GM12891 (cell line): ENCODE measurements at places on chromosomes 3 and 15.

GRCh38 chr15:86615411-86615810 is 535.7 kb downstream of the AGBL1 start:
- DNase-seq = no peak

DNA sequence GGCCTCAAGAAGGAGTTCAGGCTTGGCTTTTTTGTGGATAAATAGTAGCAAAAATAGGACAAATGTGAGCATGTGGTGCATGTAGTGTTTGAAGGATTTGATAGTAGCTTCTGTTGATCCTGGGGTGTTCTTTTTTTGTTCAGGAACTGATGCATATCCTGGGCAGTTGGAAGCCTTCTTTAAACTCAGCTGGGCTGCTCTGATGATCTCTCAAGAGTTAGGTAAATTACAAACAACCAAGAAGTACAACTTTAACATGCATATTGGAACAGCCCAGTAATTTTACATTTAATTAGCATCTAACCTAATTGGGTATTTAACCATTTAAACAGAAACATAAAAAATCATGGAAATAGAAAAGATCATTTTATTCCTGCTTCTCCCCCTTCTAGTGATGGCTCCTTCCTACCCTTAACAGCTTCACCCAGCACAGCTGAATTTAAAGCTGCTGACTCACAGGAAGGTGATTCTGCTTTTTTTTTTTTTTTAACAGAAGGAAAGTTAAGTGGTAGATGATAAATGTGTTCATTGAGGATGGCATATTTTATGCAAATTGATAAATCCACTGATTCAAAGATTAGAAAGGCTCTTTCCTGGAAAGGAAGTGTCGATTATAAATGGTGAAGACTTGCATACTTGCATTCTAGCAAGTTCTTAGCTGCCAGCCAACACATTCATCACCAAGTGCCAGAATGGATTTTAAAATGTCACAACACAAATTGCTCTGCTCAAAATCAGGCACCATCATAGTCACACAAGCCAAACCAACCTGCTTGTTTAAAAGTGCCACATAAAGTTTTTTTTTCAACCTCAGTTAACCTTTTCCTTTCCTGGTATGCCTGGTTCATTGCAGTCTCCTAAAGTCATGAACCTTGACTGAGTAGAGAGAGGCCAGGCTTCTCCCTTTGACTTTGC is 20.0 kb downstream of the SLC35G2 start:
- DNase-seq = no peak

DNA sequence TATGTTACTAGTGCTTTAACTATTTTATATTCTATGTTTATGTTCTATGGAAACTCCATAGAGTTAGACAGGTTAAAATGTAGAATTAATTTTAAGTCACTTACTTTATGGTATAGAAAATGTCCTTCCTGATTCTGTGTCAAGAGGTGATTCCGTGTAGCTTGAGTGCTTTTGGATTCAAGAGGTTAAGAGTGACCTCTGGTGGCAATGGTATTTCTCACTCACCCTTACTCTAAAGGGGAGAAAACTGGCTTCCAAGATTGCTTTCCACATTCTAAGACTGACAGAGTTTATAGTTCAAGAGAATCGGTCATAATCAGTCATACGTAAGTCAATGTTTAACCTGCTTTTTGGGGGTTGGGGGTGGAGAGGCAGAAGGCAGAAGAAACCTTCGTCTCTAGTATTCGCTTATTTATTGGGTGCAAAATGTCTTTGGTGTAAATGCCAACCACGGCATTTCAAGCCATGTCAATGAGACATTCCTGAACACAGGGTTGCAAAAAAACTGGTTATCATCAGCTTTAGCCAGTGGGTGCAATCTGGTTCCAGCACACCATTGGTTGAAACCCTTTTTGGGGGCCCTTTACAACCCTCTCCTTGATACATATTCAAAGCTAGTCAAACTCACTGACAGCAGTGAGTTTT is 92.0 kb upstream of the VGLL3 start:
- peak; percentile 8 for DNase-seq

DNA sequence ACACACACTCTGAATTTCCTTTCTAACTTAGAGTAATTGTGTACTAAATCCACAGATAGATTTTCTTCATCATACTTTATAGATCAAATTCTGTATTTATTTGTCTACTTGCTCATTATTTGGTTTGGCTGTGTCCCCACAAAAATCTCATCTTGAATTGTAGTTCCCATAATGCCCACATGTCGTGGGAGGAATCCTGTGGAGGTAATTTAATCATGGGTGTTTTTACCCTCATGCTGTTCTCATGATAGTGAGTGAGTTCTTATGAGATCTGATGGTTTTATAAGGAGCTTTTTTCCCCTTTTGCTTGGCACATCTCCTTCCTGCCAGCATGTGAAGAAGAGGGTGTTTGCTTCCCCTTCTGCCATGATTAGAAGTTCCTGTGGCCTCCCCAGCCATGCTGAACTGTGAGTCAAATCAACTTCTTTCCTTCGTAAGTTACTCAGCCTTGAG is 198.3 kb upstream of the TGFBR2 start:
- DNase-seq = no peak

- no peak for DNase-seq
Measured at GRCh38 chr15:90529011-90529370, 732 bp upstream of the CRTC3 start.

GRCh38 chr3:120284747-120285507 is at the start of gene GPR156:
Gene GPR156, minus strand, starts transcription at chr3:120285222. Its CDS starts 41,124 bp downstream, at chr3:120244098.
- DNase-seq = peak; percentile 47
